ENCODE measurements at places on chromosomes 1 and 21. TPM values are rescaled to one million over a fixed set of nuclear protein-coding genes. Genes with fewer than 3 reads are reported as not detected.

TNFRSF8 gene
- 0.08 TPM for polyA plus RNA-seq

HHAT gene
- 1.8 TPM for polyA plus RNA-seq

TDRD5 gene
- not detected for polyA plus RNA-seq

DNA sequence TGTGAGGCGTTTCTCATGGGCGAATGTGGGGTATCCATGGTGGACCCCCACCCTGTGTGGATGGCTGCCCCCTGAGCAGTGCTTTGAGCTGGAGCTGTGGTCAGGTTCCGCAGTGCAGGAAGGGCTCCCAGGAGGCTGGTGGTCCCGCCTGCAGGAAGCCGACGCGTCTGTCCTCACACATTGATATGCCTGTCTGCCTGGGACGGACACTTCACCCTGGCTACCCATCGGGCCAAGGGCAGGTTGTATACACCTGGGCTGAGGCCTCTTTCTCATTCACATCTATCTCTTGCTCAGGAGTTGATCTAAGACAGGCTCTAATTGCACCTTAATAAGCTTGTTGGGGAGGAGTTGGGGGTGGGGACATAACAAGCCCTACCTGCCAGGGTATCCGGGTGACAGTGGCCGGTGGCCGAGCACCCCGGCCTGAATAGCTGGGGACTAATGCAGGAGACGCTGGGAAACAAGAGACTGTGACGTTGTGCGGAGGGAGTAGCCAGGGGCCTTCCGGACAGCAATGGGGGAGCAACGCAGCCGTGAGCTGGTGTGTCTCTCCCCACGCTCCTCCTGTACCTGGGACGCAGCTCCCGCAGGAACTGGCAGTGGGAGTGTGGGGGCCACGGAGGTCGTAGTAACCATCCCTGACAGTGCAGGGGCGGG lies 21.7 kb downstream of the PDXK start:
- DNase-seq = no peak

GRCh38 chr1:216055004-216055403 lies 368.2 kb downstream of the USH2A start:
- DNase-seq = no peak

DNA sequence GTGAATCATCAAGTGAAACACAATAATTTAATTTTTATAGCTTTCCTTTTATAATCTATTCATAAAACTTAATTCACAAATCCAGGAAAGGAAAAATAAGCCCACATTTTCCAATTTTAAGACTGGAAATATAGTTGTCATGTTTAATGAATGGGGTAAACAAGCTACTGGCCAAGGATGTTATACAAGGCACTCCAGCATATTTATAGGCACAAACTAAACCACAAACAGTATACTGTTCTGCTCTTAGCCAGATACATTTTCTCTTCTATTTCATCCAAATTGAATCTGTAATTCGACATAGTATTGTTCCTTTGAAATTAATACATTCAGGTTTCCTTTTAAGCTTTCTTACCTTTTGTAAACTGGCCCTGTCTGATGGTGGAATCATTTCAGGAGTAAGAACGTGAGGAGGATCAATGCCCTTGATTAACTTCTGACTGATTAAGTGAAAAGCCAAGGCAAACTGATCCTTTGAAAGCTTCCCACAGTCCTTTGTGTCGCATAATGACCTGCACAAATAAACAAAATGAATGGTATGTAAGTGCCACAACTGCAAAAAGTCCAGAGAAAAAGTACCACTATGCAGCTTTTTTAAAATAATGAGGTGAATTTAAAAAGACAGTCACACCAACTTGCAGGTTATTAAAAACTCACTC lies 74.4 kb downstream of the EPS15 start:
- no peak for DNase-seq

DNA sequence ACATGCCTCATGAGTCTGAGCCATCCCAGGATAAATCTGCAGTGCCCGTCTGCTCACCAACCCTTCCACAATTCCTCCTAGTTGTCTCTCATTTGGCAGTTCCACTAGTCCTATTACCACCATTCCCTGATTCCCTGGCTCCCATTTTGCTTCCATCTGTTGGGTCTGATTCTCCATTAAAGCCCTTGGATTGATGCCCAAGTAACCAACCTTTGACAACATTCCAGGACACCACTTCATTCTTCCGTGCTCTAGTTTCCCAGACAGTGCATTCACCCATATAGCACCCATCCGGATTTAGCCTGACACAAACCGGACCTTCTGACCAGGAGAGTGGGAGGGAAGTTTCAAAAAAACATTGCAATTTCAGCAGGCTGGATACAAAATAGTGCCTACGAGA lies 189.4 kb upstream of the PALMD start:
- peak; percentile 19 for DNase-seq

- no peak for DNase-seq
Measured at GRCh38 chr1:35866991-35867390, 16.0 kb upstream of the AGO1 start.

Data from mammary epithelial cell (primary cell).